NCI-H524 treated with DMSO at 0.1 percent for 48 hours (cell line): ENCODE measurements at places on chromosomes 11 and 22.

GRCh38 chr11:119800619-119801018 is 71.6 kb upstream of the NECTIN1 start:
- no peak for DNase-seq

- DNase-seq = no peak
These were observed 5.7 kb upstream of the DGAT2 start for GRCh38 chr11:75762885-75763284.

- DNase-seq = no peak
These were observed 136.3 kb downstream of the ETS1 start for GRCh38 chr11:128450882-128451651.

GRCh38 chr11:121838571-121838970 is 277.4 kb downstream of the BLID start:
- no peak for DNase-seq

- DNase-seq = no peak
These were observed 284.2 kb upstream of the PITPNB start for GRCh38 chr22:28203286-28203685.

DNA sequence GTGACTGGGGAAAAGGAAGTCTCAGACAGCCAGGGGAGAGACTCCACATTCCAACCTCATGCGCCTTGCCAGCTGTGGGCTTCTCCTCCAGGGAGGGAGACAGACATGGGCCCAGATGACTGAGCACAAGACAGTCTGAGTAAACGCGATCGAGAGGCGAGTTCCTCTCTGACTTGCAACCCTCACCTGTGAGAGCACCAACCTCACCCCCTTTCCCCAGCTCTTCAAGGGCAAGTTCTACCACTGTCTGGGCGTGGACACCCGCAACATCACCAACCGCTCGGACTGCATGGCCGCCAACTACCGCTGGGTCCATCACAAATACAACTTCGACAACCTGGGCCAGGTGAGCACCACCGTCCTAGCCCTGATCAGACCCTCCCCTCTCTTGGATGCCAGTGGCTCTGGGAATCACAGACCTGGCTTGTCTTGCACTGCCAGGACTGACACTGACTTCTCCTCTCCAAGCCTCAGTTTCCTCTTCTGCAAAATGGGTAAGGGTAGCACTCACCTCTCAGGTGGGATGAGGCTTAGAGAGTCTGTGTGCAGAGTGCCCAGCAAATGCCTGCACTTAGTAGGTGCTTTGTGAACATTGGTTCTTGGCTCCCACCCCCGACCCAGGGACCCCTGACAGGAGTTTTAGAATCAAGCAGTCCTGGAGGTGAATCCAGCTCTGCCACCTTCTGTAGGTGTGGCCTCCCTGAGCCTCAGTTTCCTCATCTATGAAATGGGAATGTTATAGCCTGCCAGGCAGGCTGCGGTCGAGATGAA is 95.3 kb downstream of the CACNA1I start:
- no peak for DNase-seq

- DNase-seq = no peak
These were observed 1.0 kb upstream of the YPEL4 start for GRCh38 chr11:57650739-57651090.

DNA sequence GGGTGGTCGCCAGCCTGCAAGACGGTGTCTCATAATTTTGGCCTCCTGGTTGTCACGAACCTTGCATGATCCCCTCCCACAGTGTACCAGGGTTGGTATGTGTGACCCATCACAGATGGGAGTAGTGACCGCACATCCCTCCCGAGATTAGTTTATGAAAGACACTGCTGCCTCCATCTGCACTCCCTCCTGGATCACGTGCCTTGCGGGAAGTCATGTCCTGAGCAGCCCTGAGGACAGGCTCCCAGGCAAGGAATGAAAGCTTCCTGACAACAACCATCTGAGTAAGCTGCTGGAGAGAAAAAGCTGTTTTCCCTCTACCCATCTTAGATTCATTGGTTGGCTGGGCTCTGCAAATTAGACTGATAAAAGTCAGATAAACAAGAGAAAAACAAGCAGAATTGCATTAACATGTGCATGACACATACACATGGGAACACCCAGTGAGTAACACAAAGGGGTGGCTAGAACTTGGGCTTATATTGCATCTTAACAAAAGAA is 14.4 kb upstream of the PAMR1 start:
- no peak for DNase-seq

DNA sequence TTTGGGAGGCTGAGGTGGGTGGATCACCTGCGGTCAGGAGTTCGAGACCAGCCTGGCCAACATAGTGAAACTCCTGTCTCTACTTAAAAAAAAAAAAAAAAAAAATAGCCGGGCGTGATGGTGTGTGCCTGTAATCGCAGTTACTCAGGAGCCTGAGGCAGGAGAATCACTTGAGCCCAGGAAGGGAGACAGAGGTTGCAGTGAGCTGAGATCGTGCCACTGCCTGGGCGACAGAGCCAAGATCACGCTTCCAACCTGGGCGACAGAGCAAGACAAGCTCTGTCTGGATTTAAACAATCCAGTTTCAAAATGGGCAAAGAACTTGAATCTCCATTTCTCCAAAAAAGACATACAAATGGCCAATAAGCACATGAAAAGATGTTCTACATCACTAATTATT is 12.5 kb downstream of the LMO2 start:
- no peak for DNase-seq

- DNase-seq = no peak
These were observed 591.2 kb downstream of the OPCML start for GRCh38 chr11:132941024-132941646.

DNA sequence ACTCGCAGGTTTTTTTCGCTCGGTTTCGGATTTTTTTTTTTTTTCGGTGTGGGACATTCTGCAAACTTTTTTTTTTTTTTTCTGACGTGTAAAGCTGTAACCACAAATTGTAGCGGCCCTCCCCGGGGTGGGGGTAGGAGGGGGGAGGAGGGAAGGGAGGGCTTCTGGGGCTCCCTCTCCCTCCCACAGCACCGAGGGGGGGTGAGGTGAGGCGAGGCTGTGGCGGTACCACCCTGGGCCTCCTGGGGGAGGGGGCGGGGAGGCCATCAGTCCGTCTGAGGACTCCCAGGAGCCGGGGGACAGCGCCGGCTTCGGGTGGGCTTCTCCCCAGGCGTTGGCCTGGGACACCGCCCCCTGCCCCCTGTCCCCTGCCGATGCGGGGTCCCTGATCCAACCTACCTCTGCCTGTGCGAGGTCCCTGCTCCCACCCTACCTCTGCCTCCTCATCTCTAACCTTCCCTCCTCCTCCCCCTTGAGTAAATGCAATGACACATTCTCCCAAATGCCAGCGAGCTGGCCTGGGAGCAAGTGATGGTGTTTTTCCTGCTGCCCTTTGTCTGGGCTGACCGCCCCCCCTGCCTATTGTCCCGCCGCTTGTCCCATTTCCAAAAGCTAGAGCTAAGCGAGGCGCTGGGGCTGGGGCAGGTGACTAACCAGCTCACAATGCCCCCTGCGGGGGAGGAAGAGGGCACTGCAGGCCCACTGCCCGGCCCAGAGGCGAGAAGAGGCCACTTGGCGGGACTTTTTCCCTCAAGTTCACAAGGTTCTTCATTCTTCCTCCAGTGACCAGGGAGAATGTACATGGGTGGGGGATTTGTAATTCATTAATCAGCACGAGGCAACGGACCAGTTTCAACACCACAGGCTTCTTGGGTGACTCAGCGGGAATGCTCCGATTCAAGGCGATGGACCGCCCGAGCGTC is 511 bp upstream of the CLCF1 start:
- DNase-seq = no peak

DNA sequence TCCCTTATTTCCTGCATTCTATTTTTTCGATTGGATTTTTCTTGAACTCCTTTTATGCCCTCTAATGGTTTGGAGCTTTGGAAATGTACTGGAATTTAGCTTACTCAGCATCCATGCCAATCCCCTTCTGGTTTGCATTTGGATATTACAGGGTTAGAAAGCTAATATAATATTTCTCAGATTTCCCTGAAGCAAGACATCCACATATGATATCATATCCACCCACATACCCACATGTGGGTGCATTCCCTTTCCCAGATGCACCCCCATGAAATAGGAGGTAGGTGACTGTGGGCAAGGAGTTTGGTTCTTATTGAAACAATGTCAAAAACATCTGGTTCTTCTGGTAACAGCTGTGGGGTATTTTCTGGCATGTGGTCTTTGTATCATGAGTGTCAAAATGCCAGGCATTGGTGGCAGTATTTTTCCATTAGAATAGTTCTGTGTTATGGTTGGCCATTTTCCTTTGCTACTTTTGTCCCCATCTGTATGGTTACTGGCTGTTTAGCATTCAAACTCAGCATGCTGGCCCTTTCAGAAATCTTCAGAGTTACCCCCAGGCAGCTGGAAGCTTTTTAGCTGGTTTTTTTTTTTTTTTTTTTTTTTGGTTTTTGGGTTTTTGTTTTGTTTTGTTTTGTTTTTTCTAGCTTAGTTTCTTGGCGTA is 32.7 kb upstream of the DDX10 start:
- DNase-seq = no peak

DNA sequence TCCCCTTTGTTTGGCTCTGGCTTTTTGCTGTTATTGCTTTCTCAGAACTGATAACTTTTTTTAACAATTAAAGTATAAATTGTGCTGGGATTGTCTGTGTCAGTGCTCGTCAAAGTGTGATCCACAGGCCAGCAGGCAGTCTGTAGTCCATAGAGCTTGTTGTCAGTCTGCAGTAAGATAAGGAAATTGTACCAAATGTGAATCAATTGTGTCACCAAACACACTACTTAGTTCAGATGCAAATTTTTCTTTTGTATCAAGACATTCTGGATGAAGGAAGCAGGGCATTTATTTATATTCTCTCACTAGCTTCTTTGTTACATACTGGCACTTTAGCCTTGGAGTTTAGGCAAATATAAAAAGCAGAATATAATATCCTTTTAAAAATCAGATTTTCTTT is 121.0 kb downstream of the WNT11 start:
- DNase-seq = no peak
